NCI-H748 treated with DMSO at 0.1 percent for 48 hours (cell line): ENCODE measurements at places on chromosomes 13 and 19.

- DNase-seq = no peak
Measured at GRCh38 chr19:33804021-33804799, 7.5 kb downstream of the KCTD15 start.

DNA sequence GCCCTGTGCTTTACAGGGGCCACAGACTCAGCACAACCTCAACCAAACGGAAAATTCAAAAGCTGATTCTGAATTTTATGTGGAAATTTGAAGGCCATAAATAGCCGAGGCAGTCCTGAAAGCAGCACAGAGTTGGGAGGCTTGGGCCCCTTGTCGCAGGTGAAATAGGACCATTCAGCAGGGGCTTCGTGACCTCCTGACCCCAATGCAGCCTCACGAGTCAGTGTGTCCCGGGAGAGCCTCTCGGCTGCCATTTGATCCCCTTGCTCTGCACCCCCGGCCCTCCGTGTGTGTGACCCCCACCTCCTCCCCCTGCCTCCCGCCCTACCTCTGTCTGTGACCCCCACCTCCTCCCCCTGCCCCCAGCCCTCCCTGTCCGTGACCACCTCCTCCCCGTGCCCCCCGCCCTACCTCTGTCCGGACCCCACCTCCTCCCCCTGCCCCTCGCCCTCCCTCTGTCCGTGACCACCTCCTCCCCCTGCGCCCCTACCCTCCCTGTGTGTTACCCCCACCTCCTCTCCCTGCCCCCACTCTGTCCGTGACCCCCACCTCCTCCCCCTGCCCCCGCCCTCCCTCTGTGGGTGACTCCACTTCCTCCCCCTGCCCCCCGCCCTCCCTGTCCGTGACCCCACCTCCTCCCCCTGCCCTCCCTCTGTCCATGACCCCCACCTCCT, 41.7 kb upstream of the TFDP1 start:
- DNase-seq = no peak

DNA sequence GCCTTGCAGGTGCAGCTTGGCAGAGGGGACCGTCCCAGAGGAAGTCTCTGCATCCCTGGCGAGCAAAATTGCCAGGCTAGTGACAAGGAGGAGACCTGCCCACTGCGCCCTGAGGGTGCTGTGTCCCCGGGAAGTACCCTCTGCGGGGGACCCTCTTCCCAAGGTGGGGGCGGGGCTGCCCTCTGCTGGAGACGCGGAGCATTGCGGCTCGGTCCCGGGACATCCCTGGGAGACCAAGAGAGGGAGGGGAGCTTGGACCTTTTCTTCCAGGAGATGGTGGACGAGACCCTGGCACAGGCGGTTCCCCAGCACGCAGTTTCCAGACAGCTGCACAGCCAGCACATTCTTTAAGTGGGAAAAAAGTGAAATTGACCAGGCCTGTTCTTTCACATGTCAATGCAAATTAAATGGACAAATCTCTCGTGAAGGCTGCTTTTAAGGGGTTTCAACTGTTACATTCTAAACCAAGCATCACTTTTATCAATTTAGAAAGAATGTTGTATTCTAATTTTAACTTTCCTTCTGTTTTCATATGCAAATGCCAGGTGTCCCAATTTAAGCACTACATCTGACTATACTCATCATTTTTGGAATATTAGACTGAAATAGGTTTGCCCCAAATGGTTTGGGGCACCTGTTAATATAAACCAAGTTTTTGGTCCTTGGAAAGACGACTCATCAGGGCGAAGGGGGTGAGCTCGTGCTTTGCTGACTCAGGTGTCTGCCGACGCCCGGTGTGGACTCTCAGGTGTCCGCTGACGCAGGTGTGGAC, 60.7 kb downstream of the MCF2L start:
- DNase-seq = no peak

DNA sequence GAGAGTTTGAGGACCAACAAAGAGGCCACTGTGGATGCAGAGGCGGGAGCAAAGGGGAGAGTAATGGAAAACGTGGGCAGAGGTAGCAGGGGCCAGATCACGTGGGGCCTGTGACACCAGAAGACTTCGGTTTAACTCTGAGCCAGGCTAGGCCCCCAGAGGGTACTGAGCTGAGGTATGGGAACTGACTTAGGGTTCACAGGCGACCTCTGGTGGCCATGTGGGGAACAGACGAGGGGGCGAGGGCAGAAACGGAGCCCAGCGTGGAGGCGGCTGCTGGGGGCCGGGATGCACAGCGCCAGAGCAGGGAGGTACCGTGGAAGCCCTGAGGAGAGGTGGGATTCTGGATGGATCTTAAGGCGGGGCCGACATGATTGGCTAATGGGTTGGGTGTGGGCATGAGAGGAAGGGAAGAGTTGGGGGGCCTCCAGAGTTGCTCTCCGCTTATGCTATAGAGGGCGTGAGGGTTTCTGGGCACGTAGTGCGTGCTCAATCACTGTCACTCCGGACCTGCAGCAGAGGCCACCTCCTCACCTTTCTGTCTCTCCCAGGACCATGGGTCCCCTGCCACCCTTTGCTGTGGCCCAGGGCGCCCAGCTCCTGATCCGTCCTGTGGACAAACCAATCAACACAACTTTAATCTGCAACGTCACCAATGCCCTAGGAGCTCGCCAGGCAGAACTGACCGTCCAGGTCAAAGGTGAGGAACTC, 13.7 kb downstream of the PVR start:
- peak; percentile 35 for DNase-seq

GRCh38 chr13:20769091-20769490, 4.7 kb downstream of the EEF1AKMT1 start:
- DNase-seq = no peak

- DNase-seq = no peak
Measured at GRCh38 chr19:54114340-54115108, 933 bp downstream of the TFPT start.

GRCh38 chr19:21691661-21692060, 75.7 kb downstream of the ZNF100 start:
- DNase-seq = no peak

GRCh38 chr19:294341-294945, 3.2 kb upstream of the PLPP2 start:
- DNase-seq = no peak

- DNase-seq = peak; percentile 75
Measured at GRCh38 chr19:53466726-53467484, 628 bp upstream of the ZNF813 start.

DNA sequence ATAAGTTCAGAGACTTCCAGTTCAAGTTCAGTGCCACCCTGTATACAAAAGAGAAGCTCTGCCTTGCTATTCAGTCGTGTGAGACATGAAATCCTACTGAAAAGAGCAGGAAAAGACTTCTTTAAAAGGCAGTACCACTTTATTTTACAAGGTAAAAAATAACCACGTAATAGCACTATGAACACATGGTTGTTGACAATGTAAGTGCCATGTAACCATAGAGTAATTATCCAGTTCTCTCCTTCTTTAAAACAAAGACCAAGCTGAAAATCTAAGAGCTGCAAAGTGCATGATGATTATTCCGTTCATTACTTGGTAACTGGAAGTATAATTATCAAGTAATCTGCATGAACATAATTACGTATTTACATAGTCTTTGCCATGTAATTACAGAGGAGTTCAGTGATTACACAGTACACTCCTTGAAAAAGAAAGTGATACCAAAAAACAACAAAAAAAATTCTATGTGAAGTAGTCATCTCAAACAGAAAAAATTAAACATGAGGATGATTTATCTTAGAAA, 288.7 kb downstream of the EFNB2 start:
- peak; percentile 8 for DNase-seq

DNA sequence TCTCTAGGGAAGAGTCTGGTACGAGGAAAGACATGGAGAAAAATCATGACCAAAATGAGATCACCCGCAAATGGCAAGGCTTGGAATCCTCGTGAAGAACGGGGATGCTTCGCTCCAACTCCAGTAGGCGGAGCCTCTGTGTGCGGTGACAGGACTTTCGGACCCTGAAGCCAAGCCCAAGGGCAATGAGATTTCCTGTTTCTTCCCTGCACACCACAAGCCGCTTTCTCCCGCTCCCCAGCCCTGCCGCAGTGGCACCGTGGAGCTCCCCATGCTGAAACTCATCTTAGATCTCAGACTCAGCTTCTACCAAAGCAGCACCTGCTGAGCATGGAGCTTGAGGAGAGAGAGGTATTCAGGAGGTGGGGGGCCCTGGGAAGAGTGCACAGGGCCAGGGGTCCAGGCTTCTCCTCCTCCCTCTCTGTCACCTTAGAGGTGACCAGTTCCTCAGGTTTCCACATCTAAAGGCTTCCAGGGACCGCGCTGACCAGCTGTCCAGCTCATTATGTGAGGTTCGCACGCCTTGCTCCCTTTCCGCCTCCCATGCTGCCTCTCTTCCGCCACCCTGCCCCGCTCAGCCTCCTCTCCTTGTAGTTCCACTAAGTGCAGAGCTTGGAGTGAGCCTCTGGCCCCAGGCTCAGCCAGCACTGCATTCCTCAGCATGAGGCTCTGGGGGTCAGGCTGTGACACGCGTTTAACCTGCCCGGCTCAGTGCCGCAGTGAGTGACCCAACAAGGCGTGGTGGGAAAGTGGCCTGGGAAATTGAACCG, 153.8 kb upstream of the SOX1 start:
- no peak for DNase-seq

GRCh38 chr19:4380254-4380727, 20.1 kb downstream of the SH3GL1 start:
- no peak for DNase-seq

- no peak for DNase-seq
Measured at GRCh38 chr13:97944396-97945029, 9.0 kb upstream of the IPO5 start.

DNA sequence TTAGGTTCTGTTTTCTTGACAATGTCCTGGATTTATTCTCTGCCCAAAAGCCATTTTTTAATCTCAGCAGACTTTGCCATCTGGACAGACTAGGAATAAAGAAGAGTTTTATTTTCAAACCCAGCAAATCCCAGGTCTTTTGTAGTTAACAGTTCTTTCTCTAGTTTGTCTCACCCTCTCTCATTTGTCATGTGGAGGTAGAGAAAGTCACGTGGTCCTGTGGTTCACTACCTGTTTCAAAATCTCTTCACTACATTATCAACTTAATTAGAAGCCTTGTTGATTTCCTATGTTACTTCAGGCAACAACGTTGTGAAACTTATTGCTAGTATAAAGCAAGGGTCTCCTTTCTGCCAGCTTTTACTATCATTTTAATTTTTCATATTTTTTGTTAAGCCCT, 1222.6 kb downstream of the EFNB2 start:
- DNase-seq = no peak

DNA sequence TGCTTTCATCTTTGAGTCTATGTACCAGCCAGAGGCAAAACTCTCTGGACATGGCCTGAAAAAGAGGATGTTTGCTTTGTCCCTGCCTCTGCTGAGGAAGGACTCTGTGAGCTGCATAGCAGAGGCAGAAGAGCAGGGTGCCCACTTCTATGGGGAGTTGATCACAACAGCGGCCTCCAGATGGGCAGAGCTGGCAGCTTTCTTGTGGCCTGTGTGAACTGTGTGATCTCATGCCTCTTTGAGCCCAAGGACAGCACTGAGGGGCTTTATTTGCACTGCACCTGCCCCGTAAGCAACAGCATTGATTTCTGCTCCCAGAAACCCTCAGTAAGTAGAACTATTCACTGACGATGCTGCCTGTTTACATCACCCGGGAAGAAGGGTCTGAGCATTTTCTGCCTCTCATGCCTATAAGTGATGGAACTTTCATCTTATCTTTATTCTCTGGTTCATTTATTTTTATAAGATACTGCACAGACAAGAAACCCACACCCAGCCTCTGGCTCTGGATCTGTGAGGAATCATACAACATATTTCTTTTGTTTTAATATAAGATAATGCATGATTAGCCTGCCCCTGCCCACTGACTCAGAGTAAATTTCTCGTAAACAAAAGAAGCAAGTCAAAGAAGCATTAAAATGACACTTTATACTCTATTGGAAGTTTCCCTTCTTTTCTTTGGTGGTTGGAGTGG, 244.2 kb upstream of the SOX21 start:
- no peak for DNase-seq

GRCh38 chr13:113638806-113639205, 19.2 kb downstream of the ATP4B start:
- no peak for DNase-seq

DNA sequence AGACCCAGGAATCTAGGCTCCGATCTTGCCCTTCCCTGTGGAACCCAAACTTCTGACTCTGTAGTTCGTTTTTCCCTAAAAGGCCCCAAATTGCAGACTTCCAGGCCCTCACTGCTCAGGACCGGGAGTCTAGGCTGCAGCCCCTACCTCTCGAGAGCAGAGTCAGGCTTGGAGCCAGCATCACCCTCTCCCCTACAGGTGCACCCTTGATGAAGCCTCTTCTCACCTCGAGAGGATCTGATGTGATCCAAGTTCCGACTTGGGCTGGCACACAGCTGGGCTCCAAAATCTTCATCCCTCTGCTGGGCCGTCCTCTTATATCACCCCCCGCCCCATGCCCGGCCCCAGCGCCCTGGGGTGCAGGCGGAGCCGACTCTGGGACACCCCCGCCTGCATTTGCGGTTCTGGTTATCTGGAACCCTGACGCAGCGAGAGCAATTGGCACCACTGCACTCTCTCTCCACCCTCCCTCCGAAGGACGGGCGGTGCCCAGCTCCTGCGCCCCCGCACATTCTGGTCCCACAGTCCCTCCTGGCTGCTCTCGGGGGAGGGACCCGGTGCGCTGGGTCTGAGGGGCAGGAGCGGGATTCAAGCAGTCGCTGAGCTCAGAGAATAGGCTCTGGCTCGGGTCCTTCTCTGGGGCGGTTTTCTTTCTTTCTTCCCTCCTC, at the start of gene KLK7:
Gene KLK7, minus strand, starts transcription at position 293 of the 668 bp plus-strand sequence. CDS start 1,518 bp downstream, outside the sequence.
- DNase-seq = no peak

DNA sequence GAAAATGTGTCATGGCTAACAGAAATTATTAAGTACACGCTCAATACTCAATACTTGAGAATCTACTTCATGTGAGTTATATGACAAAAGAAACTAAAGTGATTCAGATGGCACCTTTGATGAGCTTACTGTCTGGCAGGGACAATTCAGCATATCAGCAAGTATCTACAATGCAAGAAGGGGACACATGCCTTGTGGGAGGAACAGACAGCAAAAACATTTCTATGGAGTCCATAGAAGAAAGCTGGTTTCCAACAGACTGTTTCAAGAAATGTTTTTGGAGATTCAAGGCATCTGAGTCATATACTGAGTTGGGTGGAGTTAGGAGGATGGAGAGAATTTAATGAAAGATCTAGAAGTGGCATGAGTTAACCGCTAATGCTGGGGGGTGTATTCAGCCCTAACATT, 54.7 kb downstream of the MBNL2 start:
- no peak for DNase-seq

DNA sequence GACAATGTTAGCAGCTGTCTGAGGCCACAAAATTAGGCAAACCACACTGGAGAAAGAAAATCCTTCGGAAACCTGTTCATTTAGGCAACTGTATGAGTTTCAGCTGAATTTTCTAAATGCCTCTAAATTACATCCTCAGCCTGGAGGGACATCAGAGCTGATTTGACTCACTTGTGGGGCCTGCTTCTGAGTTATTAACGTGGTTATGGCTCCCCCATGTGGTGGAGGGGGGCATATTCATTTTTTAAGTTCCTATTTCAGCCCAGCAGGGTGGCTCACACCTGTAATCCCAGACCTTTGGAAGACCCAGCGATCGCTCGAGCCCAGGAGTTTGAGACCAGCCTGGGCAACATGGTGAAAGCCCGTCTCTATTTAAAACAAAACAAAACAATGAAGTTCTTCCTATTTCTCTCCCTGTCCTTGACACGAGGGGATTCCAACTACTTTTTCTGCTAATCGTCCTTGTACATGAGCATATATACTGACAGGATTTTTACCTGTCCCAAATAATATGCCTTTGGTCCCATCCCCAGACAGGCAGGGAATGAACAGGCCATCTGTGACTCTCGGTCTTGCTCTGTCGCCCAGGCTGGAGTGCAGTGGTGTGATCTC, 31.5 kb upstream of the HIF3A start:
- peak; percentile 84 for DNase-seq
